ENCODE measurements at places on chromosomes 1 and 21.

- DNase-seq, result no peak
These were observed 18.2 kb upstream of the MX1 start for GRCh38 chr21:41407541-41408460.

DNA sequence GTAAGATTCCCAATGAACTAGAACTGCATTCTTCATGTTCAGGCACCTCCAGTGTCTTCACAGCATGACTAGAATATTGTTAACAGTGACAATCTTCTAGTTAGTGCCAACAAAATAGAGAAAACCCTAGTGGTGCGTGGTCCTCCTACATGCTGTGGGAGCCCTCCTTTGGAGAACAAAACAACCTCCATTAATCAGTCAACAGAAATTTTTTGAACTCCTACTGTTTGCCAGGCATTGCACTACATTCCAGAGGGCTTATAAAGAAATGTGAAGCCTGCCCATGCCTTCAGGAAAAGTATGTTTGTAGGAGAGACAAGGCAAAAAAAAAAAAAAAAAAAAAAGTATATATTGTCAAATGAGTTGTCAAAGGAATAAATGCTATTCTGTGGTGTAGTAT, 252.7 kb downstream of the LRRC40 start:
- DNase-seq, result no peak

- no peak for DNase-seq
These were observed 104.0 kb downstream of the GABPA start for GRCh38 chr21:25838809-25839208.

- DNase-seq, result no peak
These were observed 607.8 kb upstream of the ADGRL2 start for GRCh38 chr1:81192647-81193642.

GRCh38 chr1:201696217-201696761, 132.7 kb upstream of the IPO9 start:
- DNase-seq, result no peak

GRCh38 chr1:10299151-10299550, 88.8 kb downstream of the KIF1B start:
- no peak for DNase-seq

DNA sequence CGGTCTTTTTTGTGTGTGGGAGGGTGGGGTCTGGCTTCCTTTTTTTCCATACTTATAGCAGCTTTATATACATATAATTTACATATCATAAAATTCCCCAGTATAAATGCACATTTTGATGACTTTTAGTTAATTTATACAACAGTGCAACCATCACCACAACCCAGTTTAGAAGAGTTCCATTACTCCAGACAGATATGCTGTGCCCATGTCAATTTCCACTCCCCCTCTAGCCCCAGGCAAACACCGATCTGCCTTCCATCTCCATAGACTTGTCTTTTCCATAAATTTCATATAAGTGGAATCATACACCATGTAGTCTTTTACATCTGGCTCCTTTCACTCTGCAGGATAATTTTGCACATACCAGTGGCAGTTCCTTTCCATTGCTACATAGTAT, 139.2 kb upstream of the SYT6 start:
- DNase-seq, result no peak
